ENCODE measurements at places on chromosomes 11 and 22.

GRCh38 chr11:95671768-95672167 is 117.8 kb downstream of the FAM76B start:
- no peak for DNase-seq

- DNase-seq, result no peak
These were observed 2.1 kb downstream of the OR9G1 start for GRCh38 chr11:56700914-56701485.

GRCh38 chr11:108985945-108986279 is 321.0 kb downstream of the DDX10 start:
- no peak for DNase-seq

DNA sequence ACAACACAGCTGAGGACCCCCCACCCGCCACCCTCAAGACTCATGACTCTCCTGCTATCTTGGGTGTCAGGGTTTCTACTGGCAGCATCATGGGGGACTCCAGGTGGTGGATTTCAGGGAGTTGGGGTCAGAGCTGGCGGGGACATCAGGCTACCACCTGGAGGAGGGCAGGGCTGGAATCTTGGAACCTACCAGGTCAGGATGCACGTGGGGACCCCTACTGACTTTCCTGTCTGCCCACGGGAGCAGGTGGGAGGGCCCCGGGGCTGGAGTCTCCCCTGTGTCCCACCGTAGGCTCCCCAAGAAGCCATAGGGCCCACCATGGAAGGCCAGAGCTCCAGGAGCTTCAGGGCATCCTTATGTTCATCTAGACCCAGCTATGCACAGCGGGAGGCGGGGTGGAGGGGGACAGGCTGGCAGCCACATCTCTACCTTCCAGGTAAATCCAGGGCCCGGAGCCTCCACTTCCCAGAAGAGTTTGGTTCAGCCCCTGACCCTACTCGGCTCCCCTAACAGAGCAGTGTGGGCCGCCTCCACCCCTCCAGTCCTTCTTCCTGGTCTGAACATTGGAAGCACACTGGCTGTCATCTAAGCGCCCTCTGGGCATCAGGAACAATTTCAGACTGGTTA is 10.0 kb downstream of the SLC37A2 start:
- DNase-seq, result no peak

- no peak for DNase-seq
These were observed 17.4 kb downstream of the CABIN1 start for GRCh38 chr22:24028533-24028932.

GRCh38 chr22:18024956-18025720 is 777 bp upstream of the MICAL3 start:
- no peak for DNase-seq

GRCh38 chr11:2305788-2306451 is 4.1 kb downstream of the TSPAN32 start:
- DNase-seq, result no peak

DNA sequence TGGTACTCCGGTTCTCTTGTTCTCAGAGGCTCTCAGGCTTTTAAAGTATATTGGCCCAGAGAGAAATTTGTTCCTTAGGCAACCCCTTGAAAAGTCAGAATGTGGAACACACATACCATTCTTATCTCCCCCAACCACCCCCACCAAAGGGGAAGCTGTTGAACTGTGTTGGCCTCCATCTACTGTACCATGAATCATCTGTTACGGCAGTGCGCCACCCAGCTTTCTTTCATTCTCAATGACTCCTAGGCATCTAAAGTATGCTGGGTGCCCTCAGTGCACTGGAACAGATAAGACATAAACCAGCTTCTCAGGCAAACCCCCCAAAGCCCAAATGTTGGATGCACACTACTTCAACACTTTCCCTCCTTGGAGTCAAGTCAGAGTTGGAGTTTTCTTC is 696.2 kb upstream of the TENM4 start:
- DNase-seq, result no peak

DNA sequence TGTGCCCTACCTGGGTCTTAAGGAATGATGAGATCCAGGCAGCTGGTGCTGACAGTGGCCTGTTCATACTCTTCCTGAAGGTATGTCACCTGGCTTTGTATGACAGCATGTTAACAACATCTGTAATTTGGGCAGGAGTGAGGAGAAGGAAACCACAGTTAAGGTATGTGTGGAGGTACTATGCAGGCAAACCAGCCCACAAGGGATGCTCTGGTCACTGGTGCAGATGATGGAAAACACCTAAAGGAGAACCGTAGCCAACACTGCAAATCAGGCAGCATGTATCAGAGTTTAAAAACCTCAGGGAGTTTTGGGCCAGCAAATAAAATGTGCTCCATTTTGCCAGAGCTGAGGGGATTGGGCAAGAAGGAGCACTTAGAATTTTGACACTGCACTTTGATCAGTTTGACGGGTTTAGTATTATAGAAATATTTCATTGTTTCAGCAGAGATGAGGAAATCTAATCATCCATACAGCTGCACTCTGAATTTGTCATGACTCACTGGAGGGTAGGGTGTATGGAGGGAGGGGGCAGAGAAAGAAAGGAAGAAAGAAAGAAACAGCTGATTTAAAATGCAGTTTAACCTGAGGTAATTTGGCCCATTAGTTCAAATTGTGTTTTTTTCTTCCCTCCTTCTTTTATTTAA is 260.9 kb downstream of the KIRREL3 start:
- DNase-seq, result no peak
